ENCODE measurements at places on chromosomes 12 and 14. TPM values are rescaled to one million over a fixed set of nuclear protein-coding genes. Genes with fewer than 3 reads are reported as not detected.

The LRRC10 gene
- not detected for polyA plus RNA-seq

The HOXC9 gene
- polyA plus RNA-seq, result 20.7 TPM

The GLT1D1 gene
- 1.8 TPM for polyA plus RNA-seq

The KRT80 gene
- 1.4 TPM for polyA plus RNA-seq

The GCH1 gene
- 12.2 TPM for polyA plus RNA-seq

The DRAM1 gene
- 23.0 TPM for polyA plus RNA-seq

The ZNF26 gene
- 13.0 TPM for polyA plus RNA-seq
